Transverse colon (tissue), 4 donors: ENCODE measurements at places on chromosomes 11 and 22.

GRCh38 chr11:131190446-131190845 is 180.0 kb upstream of the NTM start:
- DNase-seq: no peak

DNA sequence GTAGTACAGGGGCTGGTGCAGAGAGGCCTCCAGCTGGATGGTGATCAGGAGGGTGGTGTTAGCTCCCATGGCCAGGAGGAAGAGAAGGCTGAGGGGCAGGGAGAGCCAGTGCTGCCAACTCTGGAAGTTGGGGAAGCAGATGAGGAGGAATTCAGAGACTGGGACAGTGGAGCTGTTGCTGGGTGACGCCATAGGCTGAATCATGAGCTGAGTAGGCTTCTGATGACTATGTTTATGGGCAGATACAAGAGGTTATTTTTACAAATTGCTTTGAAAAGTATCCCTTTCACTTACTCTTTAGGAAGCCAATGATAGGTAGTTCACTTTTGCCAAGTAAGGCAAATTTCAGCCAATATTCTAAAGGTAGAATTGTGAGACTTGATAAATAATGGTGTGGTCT is 3.1 kb downstream of the OR56A1 start:
- DNase-seq: no peak

DNA sequence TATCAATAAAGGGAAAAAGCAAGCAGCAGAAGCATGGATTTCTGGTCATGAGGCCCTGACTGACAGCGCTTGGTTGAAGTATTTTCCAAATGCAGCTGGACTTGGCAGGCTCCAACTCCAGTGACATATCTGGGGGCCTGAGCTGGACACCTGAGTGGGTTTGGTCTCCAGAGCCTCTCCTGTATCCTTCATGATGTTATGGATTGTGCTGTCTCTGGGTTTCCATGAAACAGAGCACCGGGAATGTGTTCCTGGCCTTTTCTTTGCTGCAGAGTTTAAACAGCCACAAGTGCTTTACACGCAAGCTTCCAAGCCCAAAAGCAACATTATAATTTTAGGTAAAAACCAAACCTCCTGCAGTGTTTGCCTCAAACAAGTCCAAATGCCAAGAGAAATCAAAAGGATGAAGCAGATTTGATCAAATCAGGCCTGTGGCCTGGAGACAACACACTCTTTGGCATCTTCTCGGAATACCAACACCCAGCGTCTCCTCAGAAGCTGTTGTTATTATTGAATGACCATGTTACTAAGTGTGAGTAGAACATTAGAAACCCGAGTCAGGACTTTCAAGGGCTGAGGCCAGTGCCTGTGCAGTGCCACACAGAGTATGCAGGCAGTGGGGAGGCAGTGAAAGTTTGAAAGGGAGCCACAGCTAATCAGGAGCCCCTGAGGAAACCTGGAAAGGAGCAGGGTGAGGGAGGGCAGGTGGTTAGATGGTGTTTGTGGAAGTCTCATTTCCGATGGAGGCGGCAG is 42.0 kb downstream of the ME3 start:
- no peak for DNase-seq

DNA sequence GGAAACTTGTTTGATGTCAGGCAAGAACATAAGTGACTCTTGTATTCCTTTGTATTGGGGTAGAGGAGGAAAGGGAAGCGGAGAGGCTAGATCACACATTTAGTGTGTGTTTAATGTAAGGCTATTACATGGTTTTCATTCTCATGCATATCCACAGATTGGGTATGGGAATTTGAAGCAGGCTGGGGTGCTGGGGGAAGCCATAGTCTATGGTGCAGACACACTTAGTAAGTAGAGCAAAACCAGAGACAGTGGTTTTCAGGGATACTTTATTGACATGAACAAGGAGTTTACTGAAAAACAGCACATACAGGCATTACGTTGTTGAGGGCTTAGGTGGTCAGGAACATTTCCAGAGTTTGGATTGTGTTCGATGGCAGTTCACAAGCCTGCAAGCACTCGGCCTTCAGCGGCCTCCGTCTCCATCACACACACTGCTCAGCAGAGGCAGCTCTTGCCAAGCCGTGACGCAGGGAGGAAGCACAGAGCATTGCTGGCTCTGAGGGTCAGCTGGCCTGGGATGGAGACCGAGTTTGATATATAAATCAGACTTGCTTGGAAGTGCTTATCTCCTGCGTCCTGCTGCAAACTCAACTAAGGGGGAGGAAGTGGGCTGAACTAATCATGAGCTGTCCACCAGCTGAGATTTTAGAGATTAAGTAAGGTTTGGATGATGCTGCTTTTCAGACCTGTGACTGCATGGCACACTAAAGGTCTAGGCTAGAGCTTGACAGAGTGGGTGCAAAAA is 25.3 kb downstream of the SCN3B start:
- peak; percentile 13 for DNase-seq

DNA sequence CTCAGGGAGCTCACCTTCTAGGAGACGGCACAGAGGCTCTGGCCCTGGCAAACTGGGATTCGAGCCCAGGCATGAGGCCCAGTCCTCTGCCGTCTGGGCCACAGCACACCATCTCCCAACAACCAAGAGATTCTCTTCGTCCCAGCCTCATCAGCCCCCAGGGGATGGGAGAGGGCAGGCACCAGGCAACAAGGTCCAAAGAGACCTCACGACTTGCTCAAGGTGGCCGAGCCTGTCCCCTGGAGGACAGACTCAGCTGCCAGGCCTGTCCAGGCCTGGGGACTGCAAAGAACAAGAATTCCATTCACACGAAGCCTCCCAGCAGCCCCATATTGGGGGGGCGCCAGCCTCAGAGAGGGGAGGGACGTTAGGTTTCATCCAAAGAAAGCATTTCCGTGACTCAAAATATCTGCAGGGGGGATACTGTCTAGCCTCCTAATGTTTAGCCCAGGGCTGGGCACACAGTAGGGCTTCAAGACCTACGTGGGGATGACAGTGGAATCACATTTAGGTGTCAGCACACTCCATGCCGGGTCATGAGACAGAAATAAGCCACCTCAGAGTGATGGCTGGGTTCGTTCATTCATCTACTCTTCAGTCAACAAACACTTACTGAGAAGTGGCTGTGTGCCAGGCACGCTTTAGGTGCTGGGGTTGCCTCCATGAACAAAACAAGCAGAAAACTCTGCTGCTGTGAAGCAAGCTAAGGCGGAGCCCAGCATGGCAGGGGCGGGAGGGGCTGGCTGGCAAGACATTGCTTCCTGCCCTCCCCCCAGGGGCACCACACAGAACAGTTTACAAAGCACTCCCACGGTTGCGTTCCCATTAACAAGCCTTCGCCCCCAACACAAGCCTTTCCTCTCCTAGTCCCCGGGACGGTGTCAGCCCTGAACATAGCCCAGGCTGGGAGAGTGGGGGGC is 1.2 kb downstream of the CARNS1 start:
- no peak for DNase-seq

- DNase-seq: no peak
Observed at GRCh38 chr11:37182031-37182430, 584.0 kb upstream of the RAG2 start.

DNA sequence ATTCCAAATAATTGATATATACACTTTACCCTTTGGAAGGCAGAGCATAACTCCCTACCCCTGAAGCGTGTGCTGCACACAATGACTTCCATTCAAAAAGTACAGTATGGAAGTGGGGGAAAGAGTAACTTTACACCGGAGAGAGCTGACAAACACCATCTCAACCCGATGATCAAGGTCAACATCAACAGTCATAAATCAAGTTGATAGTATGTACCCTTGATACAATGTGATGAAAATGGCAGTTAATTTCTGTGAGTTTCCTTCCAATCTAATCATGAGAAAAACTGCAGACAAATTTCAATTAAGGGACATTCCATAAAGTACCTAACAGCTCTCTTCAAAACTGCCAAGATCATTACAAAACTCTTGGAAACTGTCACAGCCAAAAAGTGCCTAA is 6.0 kb upstream of the DEUP1 start:
- no peak for DNase-seq

DNA sequence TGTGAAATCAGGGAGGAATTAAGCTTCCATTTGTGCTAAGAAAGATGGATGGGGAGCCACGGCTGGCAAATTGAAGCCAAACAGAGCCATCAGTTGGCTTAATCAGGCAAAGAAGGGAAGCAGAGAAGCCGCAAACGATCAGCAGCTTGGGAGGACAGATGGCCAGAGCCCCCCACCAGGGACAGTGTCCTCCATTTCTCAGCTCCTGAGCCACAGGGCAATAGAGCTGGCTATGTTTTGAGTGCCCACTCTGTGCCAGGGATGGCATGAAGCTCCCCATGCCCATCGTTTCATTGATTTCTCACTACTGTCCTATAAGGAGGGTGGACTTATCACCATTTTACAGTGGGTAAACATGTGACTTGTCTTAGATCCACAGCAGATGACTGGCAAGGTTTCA is 126.3 kb upstream of the ASPHD2 start:
- DNase-seq: no peak

DNA sequence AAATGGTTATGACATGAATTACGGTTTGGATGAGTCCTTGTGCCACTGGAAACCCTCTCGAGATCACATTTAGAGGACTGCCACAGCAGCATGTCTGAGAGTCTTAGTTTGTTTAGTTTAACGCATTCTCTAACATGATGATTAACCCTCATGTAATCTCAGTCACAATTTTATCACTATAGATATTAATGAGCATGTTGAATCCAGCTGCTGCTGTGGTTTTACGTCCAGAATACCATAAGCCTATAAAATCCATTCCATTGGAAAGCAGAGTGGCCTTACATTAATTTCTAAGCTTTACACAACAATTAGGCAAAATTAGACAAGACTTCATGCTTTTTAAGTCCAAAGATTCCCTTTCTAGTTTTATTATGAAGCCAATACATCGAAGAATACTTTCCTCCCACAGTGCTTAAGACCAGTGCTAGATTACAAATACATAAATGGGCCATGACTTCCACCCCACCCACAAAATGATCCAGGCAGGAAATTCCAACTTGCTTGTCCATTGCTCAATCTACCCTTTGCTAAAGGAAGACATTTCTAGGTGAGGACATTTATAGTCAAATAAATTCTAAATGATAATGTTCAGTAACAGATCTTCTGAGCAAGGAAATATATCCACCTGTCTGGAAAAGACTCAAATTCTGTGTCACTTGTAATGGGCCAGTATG is 3.5 kb upstream of the ELMOD1 start:
- no peak for DNase-seq

DNA sequence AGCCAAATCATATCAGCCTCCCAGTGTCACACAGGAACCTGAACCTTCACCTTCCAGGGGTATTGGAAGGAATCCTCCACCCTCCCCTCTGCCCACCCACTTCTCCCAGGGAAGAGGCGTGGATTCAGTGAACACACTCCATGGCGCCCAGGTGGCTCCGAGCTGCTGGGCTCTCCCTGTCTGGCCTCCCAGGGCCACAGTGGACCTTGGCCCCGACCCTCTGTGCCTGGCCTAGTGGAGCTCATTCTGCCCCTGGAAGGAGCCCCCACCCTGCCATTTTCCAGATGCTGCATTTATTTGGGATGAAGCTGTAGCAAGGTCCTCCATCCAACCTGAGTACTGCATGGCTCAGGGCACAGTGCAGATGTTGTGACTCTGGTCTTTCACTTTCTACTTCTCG is 1340.1 kb downstream of the TBC1D22A start:
- no peak for DNase-seq

DNA sequence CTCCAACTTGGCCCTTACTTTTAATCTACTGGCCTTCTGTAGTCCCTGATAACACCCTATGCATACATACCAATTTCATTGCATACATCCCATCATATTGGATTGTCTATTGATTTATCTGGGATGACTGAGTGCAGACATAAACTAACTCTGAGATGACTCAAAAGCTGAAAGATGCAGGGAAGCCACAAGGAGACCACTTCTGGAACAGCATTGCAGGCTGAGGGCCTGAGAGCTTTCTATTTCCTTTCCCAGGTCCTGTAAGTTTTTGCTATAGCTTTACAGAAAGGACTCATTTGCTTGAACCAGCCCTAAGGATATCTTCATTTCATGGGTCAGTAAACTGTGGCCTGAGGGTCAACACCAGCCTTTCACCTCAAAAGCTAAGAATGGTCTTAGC is 15.1 kb upstream of the SPON1 start:
- no peak for DNase-seq

GRCh38 chr22:29635734-29636357 is 32.4 kb downstream of the NF2 start:
- DNase-seq: no peak

GRCh38 chr11:70631624-70632047 is 233.3 kb downstream of the CTTN start:
- no peak for DNase-seq

DNA sequence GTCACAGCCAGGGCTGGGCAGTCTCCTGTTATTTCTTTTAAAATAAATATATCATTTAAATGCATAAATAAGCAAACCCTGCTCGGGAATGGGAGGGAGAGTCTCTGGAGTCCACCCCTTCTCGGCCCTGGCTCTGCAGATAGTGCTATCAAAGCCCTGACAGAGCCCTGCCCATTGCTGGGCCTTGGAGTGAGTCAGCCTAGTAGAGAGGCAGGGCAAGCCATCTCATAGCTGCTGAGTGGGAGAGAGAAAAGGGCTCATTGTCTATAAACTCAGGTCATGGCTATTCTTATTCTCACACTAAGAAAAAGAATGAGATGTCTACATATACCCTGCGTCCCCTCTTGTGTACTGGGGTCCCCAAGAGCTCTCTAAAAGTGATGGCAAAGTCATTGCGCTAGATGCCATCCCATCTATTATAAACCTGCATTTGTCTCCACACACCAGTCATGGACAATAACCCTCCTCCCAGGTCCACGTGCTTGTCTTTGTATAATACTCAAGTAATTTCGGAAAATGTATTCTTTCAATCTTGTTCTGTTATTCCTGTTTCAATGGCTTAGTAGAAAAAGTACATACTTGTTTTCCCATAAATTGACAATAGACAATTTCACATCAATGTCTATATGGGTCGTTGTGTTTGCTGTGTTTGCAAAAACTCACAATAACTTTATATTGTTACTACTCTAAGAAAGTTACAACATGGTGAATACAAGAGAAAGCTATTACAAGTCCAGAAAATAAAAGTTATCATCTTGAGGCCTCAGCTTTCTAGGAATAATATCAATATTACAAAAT is 13.4 kb downstream of the OR51B4 start:
- DNase-seq: no peak

GRCh38 chr11:27468209-27468994 is 4.2 kb downstream of the LGR4 start:
- no peak for DNase-seq

GRCh38 chr11:105144887-105145286 is 5.3 kb upstream of the CARD18 start:
- DNase-seq: no peak

DNA sequence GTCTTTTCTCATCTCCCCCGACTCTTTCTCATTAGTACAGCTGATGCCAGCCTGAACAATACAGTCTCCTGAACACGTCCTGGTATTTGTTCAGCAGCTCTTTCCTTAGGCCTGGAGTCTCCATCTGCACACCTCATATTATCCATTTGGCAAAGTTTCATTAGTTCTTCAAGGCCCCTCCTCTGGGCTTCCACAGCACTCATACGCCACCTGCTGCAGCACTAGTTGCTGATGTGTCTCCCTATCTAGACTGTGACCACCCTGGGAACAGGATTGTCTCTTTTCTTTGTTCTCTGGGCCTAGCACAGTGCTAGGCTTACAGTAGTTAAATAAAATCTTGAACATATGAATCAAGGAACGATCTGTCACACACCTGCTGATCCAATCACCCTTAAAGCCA is 17.2 kb downstream of the DCHS1 start:
- DNase-seq: no peak
